ENCODE measurements at places on chromosomes 3 and 15.

DNA sequence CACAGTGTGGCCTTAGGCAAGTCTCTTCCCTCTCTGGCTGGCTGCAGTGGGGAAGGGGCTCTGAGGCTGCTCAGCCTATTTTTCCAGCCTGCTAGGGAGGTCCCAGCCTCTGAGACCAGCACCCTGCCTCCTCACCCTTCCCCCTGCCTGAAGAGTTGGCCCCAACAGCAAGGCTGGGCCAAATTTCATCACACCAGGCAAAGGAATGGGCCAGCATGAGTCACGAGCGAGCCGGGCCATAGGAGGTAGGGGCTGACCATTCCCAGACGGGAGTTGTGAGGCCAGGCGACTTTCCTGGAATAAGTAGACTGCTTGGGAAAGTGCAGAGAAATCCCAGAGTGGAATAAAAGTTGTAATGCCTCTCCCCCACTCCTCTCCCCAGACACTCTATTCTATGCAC is 5.7 kb upstream of the FBLN2 start:
- no peak for DNase-seq

DNA sequence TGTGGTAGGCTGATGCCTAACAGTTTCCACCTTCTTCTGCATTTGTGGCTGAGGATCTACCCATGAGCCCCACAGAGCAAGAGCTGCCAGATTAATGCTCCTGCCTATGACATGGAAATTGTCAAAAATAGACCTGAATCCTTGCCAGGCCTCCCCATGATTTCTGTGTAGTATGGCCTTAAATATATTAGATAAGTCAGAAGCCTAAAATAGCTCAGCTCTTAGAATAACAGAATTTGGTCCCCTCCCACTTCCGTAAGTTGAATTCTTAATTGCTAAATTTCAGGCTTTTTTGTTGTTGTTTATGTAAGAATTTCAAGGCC is 129.0 kb downstream of the SERPINI1 start:
- no peak for DNase-seq

GRCh38 chr3:198046120-198046857 is 86.3 kb downstream of the LMLN start:
- DNase-seq: no peak

GRCh38 chr3:117145677-117146076 is 436.1 kb downstream of the TUSC7 start:
- no peak for DNase-seq

- DNase-seq: no peak
Measured at GRCh38 chr15:95296643-95297042, 1033.9 kb upstream of the NR2F2 start.

GRCh38 chr15:64443747-64444621 is 16.4 kb upstream of the ZNF609 start:
- no peak for DNase-seq

DNA sequence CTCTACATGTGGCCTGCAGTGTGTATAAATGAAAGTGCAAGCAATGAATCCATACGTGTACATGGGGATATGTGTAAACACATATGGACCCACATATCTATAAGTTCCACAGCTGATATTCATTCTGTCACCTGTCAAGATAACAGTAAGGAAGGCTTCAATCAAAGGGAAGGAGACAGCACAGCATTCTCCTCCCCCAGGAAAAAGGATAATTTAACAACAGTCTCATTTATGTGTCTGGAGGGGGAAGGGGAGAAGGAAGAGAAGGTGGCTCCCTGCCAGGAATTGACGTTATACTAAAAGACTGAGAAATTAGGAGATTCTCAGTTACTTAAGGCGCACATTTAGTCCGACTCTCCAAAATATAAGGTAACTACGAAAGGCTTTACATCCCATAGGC is 345.9 kb downstream of the FOXP1 start:
- DNase-seq: no peak

- DNase-seq: peak; percentile 41
Measured at GRCh38 chr15:68791431-68792283, 29.0 kb downstream of the ANP32A start.

DNA sequence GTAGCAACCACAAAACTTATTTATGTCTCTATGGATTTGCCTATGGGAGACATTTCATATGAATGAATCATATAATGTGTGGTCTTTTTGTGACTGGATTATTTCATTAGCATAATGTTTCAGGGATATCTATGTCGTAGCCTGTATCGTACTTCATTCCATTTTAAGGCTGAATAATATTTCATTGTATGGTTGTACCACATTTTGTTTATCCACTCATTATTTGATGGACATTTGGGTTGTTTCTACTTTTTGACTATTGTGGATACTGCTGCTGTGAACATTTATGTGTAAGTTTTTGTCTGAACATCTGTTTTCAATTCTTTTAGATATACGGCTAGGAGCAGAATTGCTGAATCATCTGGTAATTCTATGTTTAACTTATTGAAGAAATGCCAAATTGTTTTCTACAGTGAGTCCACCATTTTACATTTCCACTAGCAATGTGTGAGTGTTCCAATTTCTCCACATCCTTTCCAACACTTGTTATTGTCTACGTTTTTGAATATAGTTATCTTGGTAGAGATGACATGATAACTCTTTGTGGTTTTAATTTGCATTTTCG is 134.4 kb upstream of the DAZL start:
- DNase-seq: no peak

DNA sequence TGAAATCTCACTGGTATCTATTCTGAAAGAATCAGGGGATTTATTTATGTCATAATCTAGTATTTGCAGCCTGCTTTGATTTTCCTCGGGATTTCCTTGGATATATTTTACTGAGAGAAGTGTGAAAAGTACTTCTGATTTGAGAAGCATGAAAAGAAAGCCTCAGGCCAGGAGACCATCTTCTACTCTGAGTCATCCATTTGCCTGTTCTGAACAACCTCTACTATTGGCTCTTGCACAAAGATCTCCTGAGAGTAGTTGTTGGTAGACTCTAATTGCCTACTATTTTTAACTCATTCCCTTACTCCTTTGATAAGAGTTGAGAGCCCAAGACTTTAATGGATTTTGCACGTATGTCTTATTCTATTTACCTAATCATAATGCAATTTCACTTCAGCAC is 318.9 kb downstream of the BCHE start:
- DNase-seq: no peak

- DNase-seq: no peak
Measured at GRCh38 chr3:157103280-157103679, 56.7 kb downstream of the CCNL1 start.

- no peak for DNase-seq
Measured at GRCh38 chr3:58962040-58962651, 87.7 kb downstream of the CFAP20DC start.
